HT-29 (cell line): ENCODE measurements at places on chromosomes 1 and 21. TPM values are rescaled to one million over a fixed set of nuclear protein-coding genes. Genes with fewer than 3 reads are reported as not detected.

DNA sequence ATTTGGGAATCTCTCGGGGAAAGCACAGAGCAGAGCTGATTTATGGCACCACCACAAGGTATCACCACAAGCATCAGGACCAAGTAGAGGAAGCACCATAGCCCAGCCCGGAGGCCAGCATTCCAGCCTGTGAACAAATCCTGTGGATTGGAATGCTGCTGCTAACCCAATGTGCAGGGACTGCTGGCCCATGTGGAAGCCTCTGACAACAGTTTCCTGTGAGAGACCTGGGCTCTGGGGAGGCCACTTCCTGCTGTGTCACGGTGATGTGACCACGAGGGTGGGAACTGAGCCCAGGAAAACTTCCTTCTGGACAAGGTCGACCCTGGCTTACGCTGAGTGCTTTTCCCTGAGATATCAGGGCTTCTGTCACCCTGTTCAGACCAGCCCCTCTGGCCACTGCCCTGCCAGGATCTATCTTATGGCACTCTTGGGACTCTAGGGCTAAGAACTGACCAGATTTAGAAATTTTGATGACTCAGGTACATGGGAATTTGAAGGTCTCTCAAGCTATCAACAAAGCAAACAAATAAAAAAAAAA, 88.3 kb upstream of the NGF start:
- DNase-seq, result no peak

- DNase-seq, result no peak
Measured at GRCh38 chr1:205251576-205251975, 23.8 kb downstream of the TMCC2 start.

- no peak for DNase-seq
Measured at GRCh38 chr1:190124068-190124467, 353.6 kb downstream of the BRINP3 start.

DNA sequence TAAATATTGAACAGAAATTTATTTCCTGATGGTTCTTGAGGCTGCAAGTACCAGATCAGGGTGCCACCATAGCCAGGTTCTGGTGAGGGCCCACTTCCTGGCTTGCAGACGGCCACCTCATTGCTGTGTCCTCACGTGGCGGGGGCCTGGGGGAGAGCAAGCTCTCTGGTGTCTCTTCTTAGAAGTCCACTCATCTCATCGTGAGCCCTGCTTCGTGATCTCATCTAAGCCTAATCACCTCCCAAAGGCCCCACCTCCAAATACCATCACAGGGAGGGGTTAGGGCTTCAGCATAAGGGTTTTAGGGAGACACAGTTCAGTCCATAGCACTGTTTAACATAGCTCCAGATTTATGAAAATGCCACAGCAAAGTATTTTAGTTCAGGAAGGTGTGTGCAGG, 119.7 kb downstream of the PRDM2 start:
- no peak for DNase-seq

The HOOK1 gene
- 8.4 and 94.4 TPM in 2 replicates for total RNA-seq

The FCRL5 gene
- not detected in 2 replicates for total RNA-seq

The CREB3L4 gene
- total RNA-seq, result 23.2 and 24.7 TPM in 2 replicates

The AIM2 gene
- total RNA-seq, result not detected in 2 replicates
